Stimulated activated CD8-positive, alpha-beta memory T cell treated with anti-CD3 and anti-CD28 coated beads, Interleukin-12 subunit alpha, Interleukin-12 subunit beta, amount 100 ng/mL, for 1 hour (primary cell): ENCODE measurements at places on chromosomes 3 and 15.
A peak's percentile ranks its signal among the peaks of the same experiment; 100 is the strongest.

DNA sequence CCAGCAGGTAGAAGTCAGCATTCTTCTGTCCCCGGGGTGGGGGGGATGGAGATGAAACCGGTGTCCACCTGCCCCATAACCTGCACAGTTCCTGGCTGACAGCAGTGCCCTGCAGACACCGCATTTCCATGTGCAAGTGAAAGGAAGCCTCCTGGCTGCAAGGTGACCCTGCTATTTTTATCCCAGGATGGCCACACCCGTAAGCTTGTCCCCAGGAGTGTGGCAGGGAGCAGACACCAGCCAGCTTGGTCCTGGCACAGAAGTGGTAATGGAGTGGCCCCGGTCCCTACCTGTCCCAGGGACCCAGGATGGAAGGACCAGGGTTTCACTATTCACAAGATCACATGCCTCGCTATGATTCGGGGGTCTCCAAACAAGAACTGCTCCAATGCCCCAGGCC lies 85.3 kb upstream of the RPL32 start:
- no peak for DNase-seq

- no peak for DNase-seq
Measured at GRCh38 chr15:83769411-83769999, 115.6 kb downstream of the ADAMTSL3 start.

- DNase-seq = no peak
Measured at GRCh38 chr15:33822479-33822878, 145.8 kb upstream of the CHRM5 start.

DNA sequence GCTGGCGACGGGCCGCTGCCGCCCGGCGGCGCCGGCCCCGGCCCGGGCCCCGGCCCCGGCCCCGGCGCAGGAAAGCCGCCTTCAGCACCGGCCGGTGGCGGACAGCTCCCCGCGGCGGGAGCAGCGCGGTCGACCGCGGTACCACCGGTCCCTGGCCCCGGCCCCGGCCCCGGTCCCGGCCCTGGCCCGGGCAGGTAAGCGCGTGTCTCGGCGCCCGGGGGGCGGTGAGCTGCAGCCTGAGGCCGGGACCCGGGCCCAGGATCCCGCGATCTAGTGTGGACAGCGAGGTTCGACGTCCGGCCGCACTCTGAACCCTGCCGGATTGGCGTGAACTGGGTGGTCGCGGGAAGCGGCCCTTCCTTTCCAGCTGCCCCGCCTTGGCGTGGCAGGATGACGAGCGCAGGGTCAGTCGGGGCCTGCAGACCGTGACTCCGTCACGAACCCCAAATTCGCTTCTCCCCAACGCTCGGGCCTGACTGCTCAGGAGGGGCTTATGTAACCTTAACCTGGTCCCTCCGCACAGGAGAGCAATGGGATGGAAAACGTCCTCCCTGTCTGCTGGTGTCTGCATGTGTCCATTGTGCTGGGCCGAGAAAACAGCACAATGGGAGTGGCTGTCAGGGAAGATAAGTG lies 472 bp downstream of the BSN start:
- DNase-seq = peak; percentile 35

DNA sequence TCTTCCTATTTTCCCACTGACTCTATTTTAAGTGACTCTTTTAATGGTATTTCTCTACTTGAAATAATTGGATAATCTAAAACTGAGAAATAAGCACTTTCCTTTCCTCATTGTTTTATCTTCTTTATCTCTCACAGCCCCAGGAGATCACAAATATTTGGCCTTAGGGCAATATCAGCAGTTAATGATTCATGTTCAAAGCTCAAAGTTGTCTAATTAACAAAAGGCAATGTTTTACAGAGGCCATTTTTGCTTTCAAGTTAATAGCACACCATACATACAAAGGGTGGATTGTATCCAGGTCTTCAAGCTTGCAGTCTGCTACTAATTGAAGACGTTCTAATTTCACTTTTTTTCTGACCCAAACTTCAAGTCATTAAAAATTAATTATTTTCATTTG lies 120.1 kb downstream of the LRRN1 start:
- DNase-seq = no peak

DNA sequence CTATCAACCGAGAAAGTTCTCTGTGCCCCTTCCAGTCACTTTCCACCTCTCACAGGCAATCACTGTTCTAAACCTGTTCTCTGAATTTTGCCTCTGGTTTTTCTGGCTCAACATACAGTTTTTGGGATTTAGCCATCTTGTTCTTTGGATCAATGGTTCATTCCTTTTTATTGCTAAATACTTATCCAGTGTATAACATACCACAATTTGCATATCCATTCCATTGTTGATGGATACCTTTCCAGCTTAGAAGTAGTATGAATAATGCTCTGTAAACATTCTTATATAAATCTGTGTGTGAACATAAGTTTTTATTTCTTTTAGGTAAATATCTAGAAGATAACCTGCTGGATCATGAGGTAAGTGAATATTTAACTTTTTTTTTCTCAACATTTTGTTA lies 87.8 kb upstream of the FNDC3B start:
- DNase-seq = no peak

GRCh38 chr3:158107605-158108444 lies 1.6 kb upstream of the SHOX2 start:
- DNase-seq = no peak

DNA sequence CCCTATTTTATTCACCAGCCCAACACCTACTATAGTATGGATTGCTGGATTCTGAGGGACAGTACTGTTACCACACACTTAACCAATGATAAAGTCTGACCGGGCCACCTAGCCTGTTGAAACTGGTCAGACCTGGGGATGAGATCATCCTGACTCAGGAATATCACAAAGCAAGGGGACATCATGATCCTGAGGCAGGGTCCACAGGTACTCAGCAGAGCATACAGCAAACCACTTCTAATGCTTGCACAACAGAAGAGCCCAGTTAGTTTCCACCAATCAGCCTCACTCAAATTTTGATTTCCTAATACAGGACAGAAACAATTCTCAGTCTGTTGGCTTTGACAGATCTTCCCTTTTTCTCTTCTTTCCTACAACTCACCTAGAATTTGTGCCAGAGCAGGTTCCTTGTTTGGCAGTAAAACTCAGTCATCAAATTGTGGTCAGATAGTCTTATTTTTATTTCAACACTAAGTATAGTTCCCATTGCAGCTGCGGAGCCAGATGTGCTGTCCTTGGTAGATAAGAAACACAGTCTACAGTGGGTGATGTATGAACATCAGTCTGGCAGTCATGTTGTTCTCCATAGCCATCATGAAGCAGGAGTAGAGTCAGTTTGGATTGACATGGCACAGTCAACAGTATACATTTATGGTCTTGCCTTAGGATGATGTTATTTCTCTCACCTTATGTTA lies 90.1 kb upstream of the PRR23C start:
- DNase-seq = no peak

DNA sequence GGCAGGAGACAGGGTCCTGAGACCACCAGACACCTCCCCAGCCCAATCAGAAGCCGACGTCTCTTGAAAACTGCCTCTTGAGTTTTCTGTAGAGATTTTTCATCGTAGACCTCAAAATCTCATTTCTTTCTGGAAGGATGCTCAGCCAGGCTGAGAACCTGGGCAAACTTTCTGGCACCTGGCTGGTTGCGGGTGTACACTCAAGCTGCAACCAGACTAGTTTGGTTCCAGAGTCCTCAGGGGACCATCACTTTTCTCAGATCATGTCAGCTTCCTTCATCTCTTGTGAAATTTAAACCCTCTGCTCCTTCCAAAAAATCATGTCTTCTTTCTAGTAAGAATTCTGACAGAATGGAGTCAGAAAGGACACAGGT lies 45.1 kb downstream of the CMTM7 start:
- DNase-seq = no peak

GRCh38 chr3:72789786-72790185 lies 58.5 kb downstream of the SHQ1 start:
- no peak for DNase-seq

DNA sequence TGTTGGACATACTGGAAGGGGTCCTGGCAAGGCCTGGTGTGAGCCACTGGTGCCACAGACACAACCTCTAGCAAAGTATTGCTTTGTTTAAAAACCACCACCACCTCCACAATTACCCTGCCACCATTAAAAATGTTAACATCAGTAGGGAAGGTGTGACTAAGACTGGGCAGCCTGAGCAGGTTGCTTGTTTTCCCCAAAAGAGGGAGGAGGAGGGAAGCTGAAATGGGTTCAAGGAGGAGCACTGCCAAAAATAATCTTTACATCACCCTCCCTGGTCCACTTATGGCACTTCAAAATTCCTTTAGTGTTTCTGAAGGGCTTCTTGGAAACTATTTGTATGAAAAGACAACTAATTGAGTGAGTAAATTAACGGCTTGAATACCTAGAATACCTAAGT lies 99.8 kb upstream of the FGF7 start:
- no peak for DNase-seq

DNA sequence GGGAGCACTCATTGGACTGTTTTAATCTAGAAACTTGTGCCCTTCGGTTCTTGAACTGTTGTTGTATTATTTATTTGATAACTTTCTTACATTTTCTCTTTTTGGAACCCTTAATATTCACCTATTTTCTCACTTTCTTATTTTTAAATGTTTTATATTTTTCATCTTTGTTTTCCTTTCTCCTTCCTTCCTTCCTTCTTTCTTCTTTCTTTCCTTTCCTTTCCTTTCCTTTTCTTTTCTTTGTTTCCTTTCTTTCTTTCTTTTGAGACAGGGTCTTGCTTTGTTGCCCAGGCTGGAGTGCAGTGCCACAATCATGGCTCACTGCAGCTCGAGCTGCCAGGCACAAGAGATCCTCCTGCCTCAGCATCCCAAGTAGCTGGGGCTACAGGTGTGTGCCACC lies 108.5 kb downstream of the TBC1D2B start:
- no peak for DNase-seq
